Islet precursor cell (in vitro differentiated cells): ENCODE measurements at places on chromosomes 7 and 10.

DNA sequence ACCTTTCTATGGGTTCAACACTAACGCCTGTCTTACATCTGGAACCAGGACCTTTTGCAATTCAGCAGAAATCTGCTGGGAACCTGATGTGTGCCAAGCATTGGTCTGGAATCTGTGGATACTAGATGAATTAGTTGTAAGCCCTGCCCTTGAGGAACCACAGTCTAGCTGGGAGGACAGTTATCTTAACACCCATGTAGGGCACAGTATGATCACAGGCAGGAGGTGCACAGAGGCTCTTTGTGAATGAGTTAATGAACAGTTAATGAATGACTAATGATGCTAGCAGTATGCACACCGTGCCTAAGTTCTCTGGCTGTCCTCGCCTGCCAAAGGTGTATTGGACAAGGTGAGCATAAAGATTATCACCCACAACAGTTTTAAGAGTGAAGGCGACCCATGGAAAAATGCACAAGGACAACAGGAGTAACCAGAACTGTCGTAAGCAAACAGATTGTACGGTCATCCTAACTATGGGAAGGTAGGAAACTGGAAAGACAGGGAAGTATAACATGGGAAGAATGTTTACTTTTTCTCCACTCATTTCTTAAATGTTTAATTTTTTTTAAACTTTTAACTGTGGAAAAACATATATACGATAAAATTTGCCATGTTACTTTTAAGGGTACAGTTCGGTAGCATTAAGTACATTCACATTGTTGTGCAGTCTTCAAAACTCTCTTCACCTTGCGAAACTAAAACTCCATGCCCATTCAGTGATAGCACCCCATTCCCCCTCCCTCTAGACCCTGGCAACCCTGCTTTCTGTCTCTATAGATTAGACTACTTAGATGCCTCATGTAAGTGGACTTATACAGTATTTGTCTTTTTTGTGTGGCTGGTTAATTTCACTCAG, 139.9 kb downstream of the CXCL12 start:
- no peak for DNase-seq

GRCh38 chr7:36278620-36279172, 111.0 kb upstream of the ANLN start:
- peak; percentile 88 for DNase-seq

DNA sequence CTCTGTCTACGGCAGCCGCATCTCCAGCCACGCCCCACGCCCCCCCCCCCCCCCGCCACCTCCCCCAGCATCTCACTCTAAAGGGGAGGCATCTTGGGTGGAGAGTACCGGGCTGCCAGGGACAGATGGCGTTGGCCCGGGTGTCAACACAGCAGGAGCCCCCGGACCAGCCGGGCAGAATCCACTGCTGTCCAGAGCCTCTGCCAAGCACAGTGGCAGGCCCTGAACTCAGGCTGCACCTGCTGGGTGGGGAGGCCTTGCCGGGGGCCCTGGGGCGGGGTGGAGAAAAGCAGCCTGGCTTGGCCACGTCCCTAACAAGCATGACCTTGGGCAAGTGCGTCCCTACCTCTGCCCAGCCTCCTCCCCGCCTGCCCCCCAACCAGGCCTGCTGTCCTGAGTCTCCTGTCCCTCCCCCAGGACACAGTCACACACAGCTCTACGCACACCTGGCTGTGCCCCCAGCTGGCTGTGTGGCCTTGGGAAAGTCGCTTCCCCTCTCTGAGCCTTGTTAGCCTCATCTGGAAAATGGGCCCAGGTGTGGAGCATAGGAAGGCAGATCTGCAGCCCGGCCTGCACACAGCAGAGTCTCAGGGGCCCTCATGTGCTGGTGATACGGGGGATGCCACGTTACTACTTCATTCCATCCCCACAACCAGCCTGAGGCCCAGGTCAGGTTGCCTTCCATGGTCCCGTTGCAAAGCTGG, 45.2 kb downstream of the MICALL2 start:
- DNase-seq: no peak

DNA sequence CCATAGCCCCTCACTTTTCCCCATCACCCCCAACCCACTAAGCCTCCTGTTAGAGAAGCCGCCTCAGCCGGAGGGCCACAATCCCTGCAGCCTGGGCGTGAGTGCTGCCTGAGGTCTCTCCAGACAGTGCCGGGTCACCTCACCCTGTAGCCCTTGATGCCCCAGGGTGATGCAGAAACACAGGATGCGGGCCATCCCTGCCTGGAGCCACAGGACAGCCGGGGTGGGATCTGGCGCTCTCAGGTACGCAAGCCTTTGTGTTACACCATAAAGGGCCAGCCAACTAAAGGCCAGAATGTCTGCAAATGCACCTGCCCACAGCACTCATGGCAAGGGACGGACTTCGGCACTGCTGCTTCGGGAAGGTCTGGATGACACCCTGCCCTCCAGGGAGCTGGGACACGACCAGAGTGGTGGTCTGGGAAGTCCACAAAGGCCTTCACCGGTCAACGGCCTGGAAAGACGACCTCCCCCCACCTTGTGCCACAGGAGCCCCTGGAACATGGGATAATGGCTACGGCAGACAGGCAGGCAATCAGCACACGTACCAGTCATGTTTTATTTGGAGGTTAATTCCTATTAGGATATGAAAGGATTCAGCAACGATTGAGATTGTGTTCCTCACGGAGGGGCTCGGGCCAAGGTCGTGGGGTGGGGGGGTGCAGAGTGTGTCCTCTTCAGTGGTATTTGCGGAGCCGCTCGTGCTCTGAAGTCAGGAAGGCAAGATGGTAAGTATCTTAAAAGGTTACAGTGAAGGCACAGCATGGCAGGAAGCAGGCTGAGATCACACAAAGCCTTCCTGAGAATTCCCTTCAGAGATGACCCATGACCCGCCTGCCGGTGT, 8.1 kb downstream of the ATP5MF start:
- no peak for DNase-seq

DNA sequence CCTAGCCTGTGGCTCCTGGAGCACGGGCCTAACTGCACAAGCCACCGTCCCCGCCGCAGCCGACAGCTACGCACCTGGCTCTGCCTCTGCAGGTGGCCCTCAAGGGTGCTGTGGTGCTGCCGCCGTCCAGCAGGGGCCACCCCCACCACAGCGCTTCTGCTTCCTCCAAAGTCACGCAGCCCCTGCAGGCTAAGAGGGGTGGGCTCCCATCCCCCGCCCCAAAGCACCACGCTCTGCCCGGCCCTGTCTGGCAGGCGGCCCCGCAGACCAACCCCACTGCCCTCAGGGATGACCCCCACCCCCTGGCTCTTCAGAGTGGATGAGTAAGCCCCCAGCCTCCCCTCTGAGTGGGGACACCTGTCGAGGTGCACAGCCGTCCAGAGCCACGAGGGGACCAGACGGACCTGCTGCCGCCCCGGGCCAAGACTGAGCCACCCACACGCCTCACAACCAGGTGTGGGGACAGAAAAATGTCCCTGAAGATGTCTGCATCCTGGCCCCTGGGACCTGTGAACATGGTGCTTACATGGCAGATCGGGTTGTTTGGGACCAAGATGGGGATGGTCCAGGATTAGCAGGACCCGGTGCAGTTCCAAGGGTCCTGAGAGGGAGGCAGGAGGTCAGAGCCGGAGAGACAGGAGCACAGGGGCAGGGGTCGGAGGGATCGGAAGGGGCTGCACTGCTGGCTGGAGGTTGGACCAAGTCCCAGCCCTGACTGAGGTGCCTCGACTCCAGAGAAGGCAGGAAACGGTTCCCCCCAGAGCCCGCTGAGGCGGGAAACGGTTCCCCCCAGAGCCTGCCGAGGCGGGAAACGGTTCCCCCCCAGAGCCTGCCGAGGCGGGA, 9.0 kb upstream of the ADAP1 start:
- DNase-seq: peak; percentile 50

GRCh38 chr10:94936721-94937120, 1.7 kb upstream of the CYP2C9 start:
- DNase-seq: no peak
